Activated CD4-positive, alpha-beta T cell treated with anti-CD3 and anti-CD28 coated beads for 24 hours (primary cell): ENCODE measurements at places on chromosomes 11 and 22.

- peak; percentile 50 for DNase-seq
Measured at GRCh38 chr22:38353142-38353629, 36.0 kb upstream of the CSNK1E start.

GRCh38 chr11:58770627-58771457, 39.1 kb upstream of the GLYAT start:
- DNase-seq, result no peak

DNA sequence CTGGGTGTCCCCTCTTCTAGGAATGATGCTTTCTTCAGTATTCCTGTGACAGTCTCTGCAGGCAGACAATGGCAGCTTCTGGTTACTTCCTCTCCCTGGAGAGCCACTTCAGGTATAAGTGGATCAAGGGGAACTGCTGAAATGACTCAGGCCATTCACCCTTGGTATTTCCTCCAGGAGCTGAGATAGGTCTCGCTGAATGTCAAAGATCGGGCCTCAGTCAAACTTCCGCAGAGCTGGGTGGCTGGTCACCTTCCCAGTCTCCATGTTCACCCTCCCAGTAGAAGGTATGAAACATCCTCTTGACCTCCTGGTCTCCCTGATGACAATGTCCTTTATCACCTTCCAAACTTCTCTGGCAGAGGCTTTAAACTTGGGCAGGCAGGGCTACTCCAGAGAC, 1.8 kb upstream of the ANKK1 start:
- DNase-seq, result no peak

GRCh38 chr11:117179048-117179999, 781 bp downstream of the SIDT2 start:
- DNase-seq, result peak; percentile 27

DNA sequence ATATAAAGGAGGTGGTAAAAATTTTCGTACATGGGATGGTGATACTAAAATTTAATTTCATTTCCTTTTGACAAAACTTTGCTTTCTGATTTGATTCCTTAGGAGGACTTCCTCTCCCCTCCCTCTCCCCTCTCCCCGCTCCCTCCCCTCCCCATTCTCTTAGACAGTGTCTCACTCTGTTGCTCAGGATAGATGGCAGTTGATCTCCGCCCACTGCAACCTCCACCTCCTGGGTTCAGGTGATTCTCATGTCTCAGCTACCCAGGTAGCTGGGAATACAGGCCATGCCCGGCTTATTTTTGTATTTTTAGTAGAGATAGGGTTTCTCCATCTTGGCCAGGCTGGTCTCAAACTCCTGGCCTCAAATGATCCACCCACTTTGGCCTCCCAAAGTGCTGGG, 15.9 kb downstream of the TRIM44 start:
- DNase-seq, result no peak

- DNase-seq, result no peak
Measured at GRCh38 chr11:130247319-130247718, 67.4 kb downstream of the ZBTB44 start.

GRCh38 chr11:2406878-2407410, 6.4 kb downstream of the TSSC4 start:
- DNase-seq, result no peak

- DNase-seq, result no peak
Measured at GRCh38 chr11:125244166-125244565, 79.6 kb downstream of the PKNOX2 start.

DNA sequence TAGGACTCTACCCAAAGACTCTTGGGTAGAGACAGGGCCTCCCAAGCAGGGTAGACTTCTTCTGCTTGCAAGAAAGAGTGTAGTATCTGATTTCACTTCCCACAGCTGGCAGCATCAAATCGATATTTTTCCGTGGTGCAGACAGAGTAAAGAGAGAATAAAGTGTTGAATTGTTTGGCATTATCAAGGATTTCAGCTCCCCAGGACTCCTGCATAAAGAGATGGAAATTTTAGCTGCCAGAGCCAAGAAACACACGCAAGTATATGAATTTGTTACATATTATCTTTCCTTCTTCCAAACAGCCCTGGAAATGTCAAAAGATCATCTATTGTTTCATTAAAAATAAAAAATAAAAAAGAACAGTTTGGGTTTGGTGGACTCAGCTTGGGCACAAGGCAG, 136.8 kb downstream of the PKNOX2 start:
- no peak for DNase-seq

- DNase-seq, result no peak
Measured at GRCh38 chr11:10325277-10326011, 20.6 kb downstream of the ADM start.

DNA sequence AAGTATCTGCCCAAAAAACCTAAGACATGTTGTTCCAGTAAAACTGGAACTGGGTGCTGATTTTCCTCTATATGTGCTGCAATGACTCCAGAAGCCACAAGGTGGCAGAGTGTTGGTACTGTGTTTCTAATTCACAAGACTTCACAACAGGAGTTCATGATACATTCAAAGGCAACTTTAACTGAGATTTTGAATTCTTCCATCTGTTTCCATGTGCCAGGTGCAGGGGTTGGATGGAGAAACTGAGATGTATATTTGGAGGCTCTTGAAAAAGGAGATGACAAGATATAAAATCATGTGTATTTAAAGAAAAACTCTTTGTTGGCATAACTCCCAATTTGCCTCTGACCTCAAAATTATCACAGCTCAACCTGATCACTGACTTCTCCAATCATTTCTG, 1098.6 kb upstream of the CCDC90B start:
- DNase-seq, result no peak

GRCh38 chr11:1410366-1411291, 20.9 kb downstream of the BRSK2 start:
- DNase-seq, result no peak

- DNase-seq, result no peak
Measured at GRCh38 chr11:66722745-66723651, 6.0 kb downstream of the SPTBN2 start.

- DNase-seq, result no peak
Measured at GRCh38 chr11:68372114-68372513, 59.7 kb downstream of the LRP5 start.

DNA sequence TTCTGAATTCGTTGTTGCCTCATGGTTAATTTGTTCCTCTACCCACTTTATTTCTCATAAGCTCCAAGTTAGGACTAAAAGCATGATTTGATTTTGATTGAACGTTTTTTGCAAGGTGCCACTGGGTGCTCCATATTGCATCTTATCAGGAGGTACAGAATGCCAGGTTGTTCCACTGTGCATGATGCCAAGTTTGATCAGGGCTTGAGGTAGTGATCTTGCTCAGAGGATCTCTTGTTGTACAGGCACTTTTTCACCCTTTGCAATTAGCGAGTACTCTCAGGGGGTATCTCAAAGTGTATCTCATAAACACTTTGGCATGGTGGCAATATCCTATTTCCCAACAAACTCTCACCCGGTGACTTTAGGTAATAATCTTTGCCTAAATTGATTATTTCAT, 4.0 kb downstream of the GRAP2 start:
- no peak for DNase-seq

DNA sequence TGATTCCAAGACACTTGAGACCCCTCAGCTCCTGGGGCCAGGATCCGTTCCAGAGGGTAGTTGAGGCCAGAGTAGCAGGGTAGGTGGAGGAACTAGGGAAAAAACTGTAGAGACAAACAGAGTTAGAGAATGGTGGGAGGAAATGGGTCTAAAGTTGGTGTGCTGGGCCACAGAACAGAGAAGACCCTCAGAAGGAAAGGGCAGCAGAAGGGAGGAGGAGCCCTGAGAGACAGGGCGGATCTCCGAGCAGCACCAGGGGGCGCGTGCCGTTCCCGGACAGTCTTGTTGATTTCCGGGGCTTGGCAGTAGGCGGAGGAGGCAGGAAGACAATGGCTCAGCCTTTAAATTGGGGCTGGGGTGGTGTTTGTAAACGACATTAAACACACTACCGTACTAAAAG, 2.4 kb upstream of the CECR2 start:
- DNase-seq, result no peak

DNA sequence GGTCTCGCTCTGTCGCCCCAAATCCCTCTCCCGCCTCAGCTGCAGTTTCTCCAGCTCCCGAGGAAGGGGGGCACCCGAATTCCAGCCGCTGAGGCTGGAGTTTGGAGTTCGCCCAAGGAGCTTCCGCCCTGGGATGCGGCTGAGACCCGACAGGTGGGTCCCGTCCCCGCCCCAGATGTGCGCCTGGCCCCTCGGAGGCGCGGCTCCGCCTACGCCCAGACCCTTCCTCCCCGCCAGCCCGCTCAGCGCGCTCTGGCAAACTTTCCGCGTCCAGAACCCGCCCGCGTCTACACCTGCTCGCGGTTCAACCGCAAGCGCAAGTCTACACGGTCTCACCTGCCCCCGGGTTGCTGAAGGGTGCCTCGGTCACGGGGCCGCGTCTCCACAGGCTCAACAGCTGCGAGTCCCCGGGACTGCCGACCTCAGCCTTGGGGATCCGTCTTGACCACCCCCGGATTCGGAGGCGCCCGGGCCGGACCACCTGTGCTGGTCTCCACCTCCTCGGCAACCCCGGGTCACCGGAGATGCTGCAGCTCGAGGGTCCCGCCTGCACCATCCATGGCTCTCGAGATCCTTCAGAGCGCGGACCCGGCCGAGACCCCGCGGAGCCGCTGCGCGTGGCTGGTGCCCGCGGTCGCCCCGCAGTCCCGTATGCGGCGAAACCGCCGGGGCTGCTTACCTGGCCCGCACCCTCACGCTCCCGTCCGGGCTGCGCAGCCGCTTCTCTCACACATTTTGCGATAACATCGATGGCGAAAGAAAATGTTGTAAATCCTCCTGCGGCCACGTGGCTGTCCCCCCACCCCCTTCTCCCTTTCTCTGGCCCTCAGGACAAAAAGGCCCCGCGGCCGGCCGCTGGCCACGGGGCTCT, 63.6 kb downstream of the NFAM1 start:
- no peak for DNase-seq

DNA sequence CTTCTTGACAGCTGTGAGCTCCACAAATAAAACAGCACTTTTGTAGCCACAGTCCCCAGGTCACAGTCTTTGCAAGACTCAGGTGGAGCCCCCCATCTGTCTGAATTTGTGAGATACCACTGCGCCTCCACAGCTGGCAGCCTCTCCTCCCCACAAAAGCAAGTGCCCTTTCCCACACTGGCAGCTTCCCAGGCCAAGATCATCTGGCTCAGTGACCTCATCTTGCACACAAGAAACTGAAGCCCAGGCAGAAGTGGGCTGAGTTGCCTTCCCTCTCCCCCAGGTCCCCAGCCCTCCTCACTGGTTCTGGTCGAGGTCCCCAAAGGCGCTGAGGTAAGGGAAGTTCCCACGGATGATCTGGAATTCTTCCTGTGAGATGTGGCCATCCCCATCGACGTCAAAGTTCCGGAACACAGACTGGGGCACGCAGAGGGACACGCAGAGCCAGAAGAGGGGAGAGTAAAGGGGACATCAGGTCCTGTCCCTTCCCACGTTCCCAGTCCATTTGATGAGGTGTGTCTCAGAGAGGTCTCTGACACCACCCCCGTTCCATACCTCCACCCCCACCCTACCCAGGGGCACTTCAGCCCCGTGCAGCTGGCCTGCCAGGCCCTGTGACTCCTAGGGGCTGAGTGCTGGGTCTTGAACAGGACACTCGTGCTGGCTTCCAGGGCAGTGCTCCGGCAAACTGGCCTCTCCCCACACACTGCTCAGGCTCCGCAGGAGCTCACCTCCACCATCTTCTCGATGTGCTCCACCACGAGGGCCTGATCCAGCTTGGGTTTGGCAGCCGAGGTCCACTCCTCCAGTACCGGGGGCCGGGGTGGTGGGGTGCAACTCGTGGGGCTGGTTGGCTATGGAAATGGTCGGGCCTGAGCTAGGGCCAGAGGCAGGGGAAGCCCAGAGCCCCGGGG, 8.9 kb downstream of the RASGRP2 start:
- no peak for DNase-seq

DNA sequence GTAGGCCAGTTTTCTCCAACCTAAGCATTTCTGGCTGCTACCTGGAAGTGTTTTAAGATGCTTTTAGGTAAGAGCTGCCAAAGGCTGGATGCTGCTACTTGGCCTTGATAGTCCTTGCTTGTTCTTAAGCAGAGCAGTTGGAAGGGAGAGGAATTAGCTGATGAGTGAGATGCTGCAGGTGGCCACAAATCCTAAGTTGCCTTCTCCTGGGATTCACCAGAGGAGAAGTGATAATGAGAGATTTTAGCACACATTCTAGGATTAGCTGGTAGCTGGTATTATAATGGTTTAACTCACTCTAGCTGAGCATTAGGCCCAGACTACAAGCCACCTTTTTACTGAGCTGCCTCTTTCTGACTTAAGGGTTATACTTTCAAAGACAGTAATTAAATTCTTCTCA, 442.9 kb upstream of the RAG2 start:
- DNase-seq, result no peak

- no peak for DNase-seq
Measured at GRCh38 chr11:27618281-27618915, 81.9 kb downstream of the BDNF start.

GRCh38 chr11:1854132-1854948, 1.5 kb downstream of the LSP1 start:
- no peak for DNase-seq

GRCh38 chr22:19844377-19845053, 10.2 kb downstream of the GNB1L start:
- no peak for DNase-seq

DNA sequence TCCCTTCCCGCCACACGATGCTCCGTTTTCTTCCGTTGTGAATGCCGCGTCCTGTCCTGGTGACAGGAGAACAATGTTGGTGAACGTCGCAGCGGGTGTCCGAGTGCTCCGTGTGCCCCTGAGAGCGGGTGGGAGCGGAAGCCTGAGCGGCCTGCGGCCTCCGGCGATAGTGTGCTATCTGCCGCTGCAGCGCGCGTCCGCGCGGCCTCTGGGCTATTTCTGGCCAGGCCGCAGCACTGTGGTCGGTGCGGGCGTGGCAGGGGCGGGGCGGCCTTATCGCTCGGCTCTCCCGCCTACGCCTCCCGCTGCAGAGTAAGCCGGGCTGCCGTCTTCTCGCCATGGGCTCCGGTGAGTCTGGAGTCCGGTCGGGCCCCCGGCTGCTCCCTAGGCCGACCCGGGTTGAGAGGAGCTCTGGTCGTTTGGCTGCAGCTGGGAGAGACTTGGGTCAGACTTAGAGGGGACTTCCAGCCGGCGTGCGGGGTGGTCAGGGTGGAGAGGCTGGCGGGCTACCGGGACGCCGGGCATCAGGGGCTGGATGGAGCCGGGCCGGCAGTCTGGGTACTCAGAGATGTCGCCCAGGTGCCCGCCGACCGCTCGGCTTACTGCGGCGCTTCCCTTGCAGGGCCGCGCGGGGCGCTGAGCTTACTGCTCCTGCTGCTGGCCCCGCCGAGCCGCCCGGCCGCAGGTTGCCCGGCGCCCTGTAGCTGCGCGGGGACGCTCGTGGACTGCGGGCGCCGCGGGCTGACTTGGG, at the start of gene GP1BB:
Gene GP1BB, plus strand, starts transcription at position 308 of the 751 bp plus-strand sequence. Its CDS starts 31 bp downstream, at position 339.
- DNase-seq, result no peak

- DNase-seq, result no peak
Measured at GRCh38 chr11:18295316-18295715, 26.6 kb downstream of the HPS5 start.

DNA sequence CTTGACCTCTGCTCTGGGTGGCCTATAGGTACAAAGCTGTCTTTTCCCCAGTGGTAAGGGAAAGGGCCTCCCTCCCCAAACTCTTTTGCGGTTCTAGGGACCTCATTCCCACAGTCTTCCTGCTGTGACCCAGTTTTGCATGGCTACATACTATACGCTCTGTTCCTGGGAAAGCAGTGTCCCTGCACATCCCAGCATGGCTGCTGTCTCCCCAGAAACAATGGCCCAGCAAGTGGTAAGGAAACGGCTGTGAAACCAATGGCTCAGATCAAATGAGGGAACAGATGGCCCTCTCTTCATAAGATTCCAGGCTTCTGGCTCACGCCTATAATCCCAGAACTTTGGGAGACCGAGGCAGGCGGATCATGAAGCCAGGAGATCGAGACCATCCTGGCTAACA, 41.1 kb downstream of the RPL27A start:
- no peak for DNase-seq

GRCh38 chr22:31243339-31244045, 31.4 kb downstream of the LIMK2 start:
- no peak for DNase-seq
